Stimulated activated CD8-positive, alpha-beta memory T cell treated with anti-CD3 and anti-CD28 coated beads, Interleukin-4, amount 100 ng/mL, for 1 hour (primary cell): ENCODE measurements at places on chromosomes 1 and 21.

DNA sequence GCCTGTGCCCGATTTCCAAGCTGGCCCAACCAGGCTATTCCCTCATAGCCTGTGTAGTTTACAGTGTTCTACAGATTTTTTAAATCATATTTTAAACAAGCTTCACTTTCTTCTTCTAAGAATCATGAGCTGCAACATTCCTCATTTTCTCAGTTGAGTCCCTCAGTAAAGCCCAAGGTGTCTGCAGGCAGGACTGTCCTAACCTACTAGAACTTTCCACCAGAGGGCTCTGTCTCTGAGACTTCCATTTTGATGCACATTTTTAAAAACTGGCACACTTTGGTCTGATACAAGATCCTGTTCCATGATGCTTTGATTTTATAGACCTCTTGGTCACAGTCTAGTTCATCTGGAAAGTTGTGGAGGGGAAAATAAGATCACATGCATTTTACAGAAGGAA, 21.6 kb upstream of the SLAMF6 start:
- no peak for DNase-seq

DNA sequence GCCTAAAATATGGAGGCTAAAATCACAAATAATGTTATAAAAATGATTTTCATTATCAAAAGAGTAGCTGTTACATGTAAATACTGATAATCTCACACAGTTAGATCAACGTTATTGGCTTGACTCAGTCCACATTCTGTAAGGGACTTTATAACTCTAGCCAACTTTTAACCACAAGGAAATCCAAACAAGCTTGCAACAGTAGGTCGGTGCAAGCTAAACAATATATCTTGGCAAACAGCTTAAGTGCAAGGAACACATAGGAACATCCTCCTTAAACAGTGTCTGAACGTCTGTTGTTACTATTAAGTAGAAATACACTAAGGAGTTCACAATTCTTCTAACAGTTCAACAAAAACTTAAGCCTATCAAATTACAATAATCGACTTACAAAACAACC, 126.7 kb downstream of the EIF4G3 start:
- DNase-seq: no peak

DNA sequence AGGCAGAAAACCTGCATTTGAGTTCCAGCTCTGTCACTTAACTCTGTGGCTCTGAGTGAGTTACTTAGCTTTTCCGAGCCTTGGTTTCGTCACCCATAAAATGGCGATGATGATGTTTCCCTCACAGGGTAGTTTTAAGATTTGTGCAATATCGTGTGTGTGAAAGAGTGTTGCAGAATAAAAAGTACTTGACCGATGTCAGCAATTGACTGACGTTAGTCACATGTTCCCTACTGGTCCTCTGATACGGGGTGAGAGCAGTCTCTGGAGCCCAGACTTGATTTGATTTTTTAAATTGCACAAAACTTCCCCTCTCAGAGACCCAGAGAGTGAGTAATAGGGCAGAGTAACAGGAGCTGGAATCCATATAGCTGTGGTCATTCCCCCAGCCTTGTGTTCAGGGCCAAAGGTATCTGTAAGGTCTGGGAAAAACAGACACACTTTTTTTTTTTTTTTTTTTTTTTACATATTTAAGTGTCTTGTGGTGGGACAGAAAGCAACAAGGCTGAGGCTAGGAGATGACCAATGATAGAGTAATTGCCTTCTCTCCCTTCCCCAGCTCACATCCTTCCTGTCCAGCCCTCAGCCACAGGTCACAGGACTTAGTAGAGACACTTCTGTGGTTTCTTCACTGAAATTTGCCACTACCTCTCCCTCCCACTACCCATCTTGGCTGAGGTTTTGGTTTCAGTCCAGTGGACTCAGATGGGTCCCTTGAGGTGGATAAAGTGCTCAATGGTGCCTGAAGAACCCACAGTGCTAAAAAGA, 2.0 kb downstream of the FCER1G start:
- no peak for DNase-seq

GRCh38 chr1:209248649-209249279, 334.8 kb upstream of the CAMK1G start:
- peak; percentile 6 for DNase-seq

DNA sequence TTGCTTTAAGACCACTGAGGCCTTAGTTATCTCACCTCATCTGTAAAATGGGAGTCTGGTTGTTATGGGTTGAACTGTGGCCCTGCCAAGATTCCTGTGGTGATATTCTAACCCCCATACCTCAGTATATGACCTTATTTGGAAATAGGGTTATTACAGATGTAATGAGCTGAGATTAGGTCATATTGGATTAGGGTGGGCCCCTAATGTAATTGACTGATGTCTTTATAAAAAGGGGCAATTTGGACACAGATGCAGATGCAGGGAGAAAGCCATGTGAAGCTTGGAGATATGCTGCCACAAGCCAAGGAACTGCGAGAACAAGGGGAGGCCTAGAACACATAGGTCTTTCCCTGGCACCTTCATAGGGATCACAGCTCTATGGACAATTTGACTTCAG, 3.9 kb downstream of the C1orf87 start:
- DNase-seq: no peak

- no peak for DNase-seq
Measured at GRCh38 chr21:38258521-38259485, 2.0 kb downstream of the KCNJ15 start.
